Anterior cingulate cortex (tissue), 58 donors: ENCODE measurements at places on chromosomes 2 and 18.

- peak; percentile 58 for DNase-seq
Measured at GRCh38 chr2:117835990-117836760, 21.7 kb downstream of the DDX18 start.

GRCh38 chr2:58032016-58032763 is 14.4 kb upstream of the VRK2 start:
- DNase-seq, result no peak

DNA sequence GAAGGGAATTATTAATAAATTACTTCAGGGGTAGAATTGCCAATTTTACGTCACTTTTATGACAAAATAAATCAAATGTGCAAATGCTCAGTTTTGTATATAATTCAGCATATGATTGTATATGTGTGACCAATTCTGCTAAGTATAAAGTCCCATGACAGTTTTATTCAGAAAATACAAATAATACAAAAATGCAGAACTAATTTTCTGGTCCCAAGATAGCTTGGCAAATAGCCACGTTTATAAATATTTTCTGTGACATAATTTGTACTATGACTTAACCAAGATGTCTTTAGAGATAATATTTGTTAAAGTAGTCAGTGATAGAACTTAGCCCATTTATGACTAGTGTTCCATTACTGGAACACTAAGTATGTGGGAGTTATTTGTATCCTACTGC is 24.2 kb upstream of the CAB39 start:
- DNase-seq, result no peak

DNA sequence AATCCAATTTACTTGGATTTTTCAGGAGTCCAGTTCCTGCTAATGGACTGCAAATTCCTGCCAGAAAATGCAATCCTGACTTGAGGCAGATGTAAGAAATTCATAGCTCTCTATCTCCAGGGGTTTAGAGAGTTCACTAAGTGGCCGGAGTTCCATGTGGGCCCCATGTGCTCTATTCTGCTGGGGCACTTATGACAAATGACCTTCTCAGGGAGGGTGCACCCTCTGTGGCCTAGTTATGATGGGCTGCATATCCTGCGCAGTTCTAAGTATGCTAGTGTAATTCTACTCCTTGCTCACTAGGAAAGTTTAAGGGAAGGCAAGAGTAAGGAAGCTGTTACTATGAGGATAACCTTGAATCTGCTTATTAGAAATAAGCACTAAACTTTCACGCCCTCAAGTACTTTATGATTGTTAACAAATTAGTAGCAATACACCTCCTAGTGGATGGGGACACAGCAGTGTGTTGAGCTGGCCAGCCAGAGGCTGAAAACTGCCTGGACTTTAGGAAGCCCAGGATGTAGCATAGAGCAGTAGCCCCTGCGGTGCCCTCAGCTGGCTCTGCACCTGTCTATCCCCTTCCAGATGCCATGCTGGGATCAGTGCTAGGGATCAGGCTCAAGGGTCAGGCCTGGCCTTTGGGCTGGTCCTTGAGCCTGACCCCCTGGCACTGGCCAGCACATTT is 14.4 kb downstream of the SMYD1 start:
- no peak for DNase-seq

DNA sequence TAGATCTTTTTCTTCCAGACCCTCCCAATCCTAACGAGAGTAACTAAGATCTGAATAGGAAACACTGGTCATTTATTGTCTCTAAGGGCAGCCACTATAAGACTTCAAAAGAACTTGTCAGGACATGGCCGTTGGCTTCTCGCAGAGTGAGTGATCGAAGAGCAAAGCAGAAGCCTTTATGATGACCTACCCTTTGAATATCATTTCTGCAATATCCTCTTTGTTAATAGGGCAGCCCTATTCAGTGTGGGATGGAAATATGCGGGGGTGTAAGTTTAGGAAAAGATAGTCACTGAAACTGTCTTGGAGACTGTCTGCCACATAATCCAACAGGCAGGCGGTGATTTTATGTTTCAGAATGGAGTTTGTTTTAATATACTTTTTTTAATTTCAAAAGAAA is 70.9 kb downstream of the FBXO36 start:
- DNase-seq, result no peak

DNA sequence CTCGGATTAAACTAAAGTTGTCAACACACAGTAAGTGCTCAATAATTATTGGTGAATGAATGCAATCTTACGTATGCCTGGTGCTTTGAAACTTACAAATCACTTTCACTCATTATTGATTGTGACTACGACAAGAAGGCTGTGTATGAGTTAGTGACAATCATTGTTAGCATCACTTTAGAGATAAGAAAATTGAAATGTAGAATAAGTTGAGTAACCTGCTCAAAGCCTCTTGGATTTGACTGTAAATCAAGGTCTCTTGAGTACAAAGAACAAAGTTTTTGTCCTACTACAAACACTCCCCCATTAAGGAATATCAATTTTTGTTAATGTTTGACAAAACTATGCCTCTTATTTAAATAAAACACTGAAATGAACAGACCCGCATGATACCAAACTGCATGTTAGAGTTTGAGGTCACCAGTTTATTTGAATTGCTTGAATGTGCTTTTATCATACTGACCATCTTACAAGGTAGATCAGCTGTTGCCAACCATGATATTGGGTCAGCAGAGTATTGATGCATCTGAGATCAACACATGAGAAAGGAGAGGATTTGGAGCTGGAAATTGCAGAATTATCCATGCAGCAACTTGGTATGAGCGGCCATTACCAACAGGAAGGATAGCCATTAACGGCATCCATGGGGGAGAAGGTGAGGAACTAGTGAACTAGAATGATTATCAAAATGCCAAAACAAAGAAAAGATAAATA is 142.1 kb downstream of the IRS1 start:
- no peak for DNase-seq

DNA sequence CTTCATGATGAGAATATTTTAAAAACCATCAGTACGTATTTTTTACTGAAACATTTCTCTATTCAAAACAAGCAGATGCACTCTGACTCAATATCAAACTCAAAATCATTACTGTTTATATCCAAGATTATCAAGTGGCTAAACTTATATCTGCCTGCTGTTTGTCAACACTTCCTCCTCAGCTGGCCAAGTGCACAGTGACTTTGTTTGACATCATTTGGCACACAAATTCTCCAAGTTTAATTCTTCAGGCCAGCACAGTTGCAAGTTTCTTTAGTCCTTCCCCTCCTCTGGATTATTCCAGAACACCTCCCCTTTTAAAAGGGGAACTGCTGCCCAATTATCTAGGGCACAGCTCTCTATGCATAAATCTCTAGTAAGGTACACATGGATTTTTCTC is 346.6 kb downstream of the FSIP2 start:
- no peak for DNase-seq

- no peak for DNase-seq
Measured at GRCh38 chr2:226573158-226573557, 226.5 kb downstream of the IRS1 start.

DNA sequence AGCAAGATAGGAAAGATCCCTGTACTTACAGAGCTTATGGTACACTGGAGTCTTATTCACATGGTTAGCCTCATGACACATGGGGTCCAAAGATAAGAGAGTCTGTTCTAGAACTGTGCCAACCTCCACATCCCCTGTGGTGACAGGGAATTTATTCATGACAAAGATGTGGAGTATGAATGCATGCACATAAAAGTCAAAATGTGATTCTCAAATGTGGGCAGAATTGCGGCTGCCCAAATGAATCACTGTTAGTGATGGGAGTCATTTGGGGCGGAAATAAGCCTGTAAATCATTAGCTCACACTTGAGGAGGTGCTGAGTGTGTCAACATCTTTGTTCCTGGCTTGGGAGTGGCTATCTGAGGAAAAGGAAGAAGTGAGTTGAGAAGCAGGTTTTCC is 560.6 kb downstream of the SLC4A3 start:
- DNase-seq, result no peak

GRCh38 chr2:109715313-109715805 is 78.7 kb upstream of the RGPD5 start:
- DNase-seq, result no peak

DNA sequence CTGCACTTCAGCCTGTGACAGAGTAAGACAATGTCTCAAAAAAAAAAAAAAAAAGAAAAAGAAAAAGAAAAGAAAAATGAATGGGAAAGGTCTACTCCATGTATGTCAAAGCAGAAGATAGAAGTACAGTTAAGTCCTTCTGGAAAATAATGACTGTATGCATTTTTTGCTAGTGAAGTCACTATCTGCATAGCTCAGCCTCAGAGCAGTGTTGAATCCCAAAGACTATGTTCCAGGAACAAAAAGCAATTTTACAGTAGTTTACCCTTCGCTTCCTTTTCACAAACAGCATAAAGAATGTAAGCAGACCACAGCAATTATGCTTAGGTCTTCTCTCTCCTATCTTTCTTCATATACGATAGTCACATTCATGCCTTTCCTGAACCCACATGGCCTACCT is 497.4 kb downstream of the CMPK2 start:
- no peak for DNase-seq

GRCh38 chr2:225002656-225003045 is 39.6 kb downstream of the DOCK10 start:
- DNase-seq, result no peak

- DNase-seq, result no peak
Measured at GRCh38 chr2:85605406-85606115, 3.1 kb upstream of the TMEM150A start.

DNA sequence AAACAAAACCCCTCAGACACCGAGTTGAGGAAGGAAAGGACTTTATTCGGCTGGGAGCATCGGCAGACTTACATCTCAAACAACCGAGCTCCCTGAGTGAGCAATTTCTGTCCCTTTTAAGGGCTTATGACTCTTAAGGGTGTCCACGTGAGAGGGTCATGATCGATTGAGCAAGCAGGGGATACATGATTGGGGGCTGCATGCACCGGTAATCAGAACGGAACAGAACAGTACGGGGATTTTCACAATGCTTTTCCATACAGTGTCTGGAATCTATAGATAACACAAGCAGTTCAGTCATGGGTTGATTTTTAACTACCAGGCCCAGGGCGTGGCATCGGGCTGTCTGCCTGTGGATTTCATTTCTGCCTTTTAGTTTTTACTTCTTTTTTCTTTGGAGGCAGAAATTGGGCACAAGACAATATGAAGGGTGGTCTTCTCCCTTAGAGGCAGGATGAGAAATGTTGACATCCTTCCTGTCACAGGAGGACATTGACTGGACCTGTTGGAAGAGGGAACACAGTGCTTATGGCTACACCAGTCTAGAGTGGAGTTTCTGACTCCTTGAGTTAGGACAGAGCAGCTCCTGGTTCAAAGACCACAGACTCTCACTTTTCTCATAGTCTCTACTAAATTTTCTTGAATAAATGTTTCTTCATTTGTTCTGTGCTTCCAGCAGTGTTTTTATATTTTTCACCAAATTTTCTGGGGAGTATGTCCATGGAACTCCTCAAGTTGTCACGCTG is 35.8 kb downstream of the SPOPL start:
- DNase-seq, result no peak

DNA sequence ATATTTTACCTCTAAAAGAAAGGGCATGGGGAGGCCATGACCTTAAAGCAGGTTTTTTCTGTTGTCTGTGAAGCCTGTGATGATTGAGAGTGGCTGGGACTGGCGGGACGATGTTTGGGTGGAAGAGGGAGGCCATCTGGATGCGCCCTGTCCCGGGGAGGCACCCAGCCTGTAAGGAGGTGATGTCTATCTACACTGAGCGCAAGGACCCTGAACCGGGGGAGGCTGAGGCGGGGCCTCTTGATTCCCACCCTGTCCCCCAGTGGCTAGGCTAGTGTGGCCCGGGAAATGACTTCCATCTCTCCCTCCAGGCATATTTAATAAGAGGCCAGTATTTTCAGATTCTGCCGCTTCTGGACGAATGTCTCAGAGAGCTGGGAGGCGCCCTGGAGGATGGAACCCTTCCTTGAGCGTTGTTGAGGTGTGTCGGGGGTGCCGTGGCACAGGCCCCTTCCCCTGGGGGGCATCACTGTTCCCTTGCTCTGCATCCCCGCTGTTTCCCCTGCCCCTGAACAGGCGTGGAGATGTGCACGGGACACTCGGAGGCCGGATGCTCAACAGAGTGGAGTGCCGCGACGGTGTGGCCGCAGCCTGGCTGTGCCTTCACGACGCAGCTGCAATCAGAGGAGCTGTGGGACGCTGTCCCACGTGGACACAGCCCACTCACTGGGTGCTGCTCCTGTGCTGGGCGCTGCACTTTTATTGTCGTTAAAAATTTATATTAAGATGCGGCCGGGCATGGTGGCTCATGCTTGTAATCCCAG is 185.4 kb downstream of the LDLRAD4 start:
- DNase-seq, result no peak

DNA sequence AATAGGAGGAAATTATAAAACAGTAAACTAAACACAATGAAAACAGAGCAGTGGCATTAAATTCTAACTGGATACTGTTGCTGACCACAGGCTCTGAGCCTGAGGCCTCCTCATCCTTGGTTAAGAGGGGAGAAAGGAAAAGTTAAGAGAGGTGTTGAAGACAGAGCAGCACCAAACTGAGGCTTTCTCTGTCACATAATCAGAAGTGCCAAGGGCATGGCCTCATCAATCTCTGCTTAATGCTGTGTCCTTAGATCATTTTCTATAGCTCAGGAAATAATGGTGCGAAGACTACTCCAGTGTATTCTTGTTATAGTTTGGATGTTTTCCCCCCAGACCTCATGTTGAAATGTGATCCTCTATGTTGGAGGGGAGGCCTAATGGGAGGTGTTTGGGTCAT is 160.9 kb upstream of the SLC1A4 start:
- DNase-seq, result no peak

GRCh38 chr2:113877711-113878598 is 11.9 kb upstream of the ACTR3 start:
- no peak for DNase-seq

DNA sequence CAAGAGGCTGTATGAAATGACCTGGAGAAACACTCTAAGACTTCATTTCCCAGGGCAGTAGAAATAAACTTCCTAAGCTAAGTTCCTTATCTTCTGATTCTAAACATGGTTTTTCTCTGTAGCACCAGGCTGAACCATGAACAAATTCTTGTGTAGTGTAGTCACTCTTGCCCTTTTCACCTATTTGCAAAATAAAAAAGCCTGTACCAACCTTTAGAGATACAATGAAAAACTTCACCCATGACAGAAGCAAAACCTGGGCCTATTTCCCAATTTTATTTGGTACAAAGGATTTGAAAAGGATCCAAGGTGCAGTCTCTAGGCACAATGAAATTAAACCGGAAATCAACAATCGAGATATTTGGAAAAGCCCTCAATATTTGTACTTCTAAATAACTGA is 43.6 kb downstream of the POLR1A start:
- DNase-seq, result no peak

GRCh38 chr2:608711-609110 is 68.5 kb downstream of the TMEM18 start:
- no peak for DNase-seq

GRCh38 chr2:105183555-105184323 is 57.8 kb upstream of the GPR45 start:
- no peak for DNase-seq

- no peak for DNase-seq
Measured at GRCh38 chr18:35091841-35092240, 50.6 kb downstream of the MAPRE2 start.

DNA sequence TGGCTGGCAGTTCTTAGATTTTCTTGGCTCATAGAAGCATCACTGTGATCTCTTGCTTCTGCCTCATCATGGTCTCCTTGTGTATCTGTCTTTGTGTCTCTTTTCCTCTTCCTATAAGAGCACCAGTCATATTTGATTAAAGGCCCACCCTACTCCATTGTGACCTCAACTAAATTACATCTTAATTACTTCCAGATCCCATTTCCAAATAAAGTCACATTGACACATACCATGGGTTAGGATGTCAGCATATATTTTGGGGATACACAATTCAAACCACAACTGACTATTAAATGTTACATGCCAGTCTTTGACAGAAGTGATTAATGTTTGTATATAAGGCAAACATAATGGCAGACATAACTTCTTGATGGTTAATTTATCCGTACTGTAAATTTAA is 27.3 kb upstream of the TMX3 start:
- DNase-seq, result no peak
